ENCODE measurements at places on chromosomes 11 and 22.

GRCh38 chr11:120823159-120823558 is 200.7 kb upstream of the TBCEL start:
- DNase-seq = no peak

GRCh38 chr22:21697880-21698279 is 32.1 kb downstream of the PPIL2 start:
- no peak for DNase-seq

DNA sequence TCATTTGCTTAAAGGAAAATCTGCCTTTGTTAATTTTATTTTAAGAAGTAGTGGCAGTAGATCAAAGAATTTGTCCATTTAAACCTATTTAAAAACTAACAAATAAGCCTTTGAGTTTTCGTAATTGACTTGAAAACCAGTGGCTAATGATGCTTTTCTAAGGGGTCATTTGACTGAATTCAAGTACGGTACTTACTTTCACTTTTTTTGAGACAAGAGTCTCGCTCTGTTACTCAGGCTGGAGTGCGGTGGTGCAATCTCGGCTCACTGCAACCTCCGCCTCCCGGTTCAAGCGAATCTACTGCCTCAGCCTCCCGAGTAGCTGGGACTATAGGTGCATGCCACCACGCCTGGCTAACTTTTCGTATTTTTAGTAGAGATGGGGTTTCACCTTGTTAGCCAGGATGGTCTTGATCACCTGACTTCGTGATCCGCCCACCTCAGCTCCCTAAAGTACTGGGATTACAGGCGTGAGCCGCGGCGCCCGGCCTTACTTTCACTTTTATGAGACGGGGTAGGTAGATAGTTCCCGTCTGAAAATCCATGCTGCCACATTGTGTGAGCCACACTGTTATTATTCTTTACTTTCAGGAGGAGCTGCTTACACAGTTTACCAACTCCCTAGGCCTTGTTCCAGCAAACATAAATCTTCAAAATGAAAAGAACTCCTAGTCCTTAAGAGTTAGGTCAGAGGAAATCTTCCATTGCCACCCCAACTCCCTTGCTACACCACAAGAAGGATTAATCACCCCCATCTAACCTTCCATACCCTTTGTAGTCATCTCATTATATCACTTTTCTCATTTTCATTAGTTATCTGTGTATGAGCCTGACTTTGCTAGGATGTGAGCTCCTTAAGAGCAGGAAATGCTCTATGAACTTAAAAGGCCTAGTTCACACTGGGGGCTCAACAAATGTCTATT is 926.6 kb upstream of the CCDC90B start:
- DNase-seq = peak; percentile 36

DNA sequence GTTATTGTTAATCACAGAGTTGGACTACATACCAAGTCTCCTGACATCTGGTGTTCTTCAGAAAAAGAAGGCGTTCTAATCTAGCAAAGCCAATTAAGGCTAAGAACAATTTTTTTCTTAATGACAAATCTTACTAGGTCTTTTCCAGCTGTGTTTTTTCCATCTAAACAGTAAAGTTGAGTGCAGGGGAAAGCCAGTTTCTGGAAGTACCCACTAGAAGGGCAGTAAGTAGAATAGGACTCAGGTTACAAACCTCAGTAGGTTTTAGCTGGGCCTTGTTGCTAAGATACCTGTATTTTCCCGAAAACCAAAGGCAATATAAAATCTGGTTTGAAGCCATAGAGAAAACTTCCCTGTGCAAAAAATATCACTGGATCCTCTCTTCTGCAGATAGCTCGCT is 351.9 kb downstream of the ETS1 start:
- no peak for DNase-seq

GRCh38 chr22:17705951-17706900 is 67.7 kb downstream of the BCL2L13 start:
- peak; percentile 40 for DNase-seq

DNA sequence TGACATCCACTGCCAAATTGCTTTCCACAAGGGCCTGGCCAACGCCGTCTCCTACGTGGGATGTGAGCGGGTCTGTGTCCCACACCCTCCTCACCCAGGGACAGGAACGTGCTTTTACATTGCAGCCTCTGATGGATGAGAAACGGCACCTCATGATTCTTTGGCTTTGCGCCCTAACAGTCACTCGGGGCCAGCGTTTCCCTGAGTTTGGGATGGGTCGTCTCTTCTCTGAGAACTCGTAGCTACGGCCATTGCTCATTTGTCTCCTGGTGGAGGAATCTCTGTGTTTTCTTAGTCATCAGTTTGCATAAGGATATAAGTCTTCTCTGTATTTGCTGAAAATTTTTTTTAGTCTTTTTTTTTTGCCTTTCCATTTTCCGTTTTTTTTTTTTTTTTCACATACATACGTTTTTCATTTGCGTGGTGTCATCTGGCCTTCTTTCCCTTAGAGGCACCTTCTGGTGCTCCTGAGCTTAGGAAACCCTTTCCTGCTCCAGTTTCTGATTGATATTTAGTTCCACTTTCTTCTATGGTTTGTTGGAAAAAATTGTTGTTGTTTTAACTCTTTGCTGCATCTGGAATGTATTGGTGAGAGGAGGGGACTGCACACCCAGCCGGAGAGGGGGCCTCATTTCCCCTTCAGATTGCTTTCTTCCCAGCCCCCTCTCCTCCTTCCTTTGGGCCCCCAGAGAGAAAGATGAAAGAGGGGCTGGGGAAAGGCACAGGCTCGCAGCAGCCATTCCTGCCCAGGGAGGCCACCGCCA is 12.0 kb downstream of the TNNT3 start:
- no peak for DNase-seq

- no peak for DNase-seq
Observed at GRCh38 chr11:1134848-1135445, 22.8 kb upstream of the MUC5AC start.

DNA sequence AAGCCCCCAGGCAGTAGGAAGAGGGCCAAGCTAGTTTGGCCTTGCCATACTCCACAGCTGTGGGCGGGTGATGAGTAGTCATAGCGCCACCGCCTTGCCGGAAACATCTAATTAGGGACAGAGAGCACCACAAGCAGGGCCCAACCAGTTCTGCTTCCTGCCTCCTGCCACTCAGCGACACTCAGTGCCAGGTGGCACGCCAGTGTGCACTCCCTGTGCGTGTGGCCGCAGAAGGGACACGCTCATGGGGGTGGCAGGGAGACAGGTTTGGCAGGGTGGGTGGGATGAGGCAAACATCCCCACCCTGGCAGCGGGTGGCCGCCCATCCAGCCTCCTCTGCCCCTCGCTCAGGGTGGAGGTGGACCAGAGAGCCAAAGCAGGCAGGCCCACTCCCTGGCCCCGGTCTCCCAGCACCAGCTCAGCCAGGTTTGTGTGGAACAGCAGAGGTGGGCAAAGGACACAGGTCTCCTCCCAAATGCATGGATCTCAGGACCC is 4.9 kb downstream of the OVOL1 start:
- DNase-seq = no peak

- no peak for DNase-seq
Observed at GRCh38 chr11:13666708-13667107, 1.8 kb upstream of the FAR1 start.

- DNase-seq = no peak
Observed at GRCh38 chr11:26731084-26731456, 9.2 kb upstream of the SLC5A12 start.

GRCh38 chr11:69834251-69834650 is 15.0 kb upstream of the FGF3 start:
- DNase-seq = no peak

DNA sequence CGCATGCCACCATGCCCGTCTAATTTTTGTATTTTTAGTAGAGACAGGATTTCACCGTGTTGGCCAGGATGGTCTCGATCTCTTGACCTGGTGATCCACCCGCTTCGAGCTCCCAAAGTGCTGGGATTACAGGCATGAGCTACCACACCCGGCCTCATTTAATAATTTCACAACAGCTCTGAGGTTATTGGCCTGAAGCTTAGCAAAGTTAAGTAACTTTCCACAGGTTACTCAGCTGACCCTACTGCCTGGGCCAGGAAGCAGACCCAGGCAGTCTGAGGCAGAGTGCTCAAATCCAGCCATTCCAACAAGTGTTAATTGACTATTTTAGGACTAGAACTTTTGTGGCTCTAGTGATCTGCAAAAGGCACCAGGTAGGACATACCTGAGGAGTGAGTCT is 52.2 kb upstream of the L3MBTL2 start:
- no peak for DNase-seq

DNA sequence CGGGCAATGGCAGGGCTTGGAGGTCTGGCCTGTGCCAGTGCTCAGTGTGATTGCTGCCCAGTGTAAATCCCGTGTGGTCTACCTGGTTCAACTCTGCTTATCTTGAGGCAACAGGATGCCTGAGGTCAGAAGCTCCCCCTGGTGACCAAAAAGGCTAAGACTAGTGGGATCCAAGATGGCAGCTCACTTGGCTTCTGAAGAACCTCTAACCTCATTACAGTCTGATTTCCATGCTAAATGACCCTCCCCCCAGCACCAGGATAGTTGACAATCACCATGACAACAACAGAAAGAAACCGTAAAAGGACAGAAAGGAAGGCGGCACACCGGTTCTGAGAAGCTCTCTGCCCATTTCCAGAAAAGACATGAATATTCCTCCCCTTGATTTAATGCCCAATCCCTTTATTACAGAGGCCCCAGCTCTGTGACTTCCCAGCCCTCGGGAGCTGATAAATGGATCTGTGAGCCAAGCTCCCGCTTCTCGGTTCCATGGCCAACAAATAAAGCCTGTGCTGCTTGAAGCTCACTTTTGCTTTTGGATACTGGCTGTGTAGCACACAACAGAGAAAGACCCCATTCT is 398.4 kb downstream of the CTTN start:
- no peak for DNase-seq

DNA sequence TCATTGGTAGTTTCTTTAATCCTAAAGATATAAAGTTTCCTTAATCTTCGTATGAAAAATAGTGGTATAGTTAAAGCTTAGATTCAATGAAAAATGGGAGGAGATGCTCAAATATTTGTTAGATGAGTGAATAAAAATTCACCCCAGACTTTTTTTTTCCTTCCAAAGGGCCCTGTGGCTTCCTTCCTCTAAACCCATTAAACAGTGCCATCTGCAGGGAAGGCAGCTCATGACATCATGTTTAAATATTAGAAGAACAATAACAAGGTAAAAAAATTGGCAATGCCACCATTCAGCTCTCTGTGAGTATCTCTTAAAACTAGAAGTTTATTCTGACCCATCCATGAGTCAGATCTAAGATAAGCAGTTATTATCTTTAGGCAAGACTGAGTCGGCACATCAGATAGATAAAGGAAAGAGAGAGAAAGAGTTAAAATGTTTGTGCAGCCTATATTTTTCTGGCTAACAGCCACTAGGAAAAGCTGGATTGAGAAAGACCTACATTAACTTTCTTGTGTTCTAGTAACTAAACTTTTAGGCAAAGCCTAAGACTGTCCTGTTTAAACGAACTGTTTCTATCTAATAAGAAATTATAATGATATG is 19.1 kb upstream of the OOSP1 start:
- no peak for DNase-seq

DNA sequence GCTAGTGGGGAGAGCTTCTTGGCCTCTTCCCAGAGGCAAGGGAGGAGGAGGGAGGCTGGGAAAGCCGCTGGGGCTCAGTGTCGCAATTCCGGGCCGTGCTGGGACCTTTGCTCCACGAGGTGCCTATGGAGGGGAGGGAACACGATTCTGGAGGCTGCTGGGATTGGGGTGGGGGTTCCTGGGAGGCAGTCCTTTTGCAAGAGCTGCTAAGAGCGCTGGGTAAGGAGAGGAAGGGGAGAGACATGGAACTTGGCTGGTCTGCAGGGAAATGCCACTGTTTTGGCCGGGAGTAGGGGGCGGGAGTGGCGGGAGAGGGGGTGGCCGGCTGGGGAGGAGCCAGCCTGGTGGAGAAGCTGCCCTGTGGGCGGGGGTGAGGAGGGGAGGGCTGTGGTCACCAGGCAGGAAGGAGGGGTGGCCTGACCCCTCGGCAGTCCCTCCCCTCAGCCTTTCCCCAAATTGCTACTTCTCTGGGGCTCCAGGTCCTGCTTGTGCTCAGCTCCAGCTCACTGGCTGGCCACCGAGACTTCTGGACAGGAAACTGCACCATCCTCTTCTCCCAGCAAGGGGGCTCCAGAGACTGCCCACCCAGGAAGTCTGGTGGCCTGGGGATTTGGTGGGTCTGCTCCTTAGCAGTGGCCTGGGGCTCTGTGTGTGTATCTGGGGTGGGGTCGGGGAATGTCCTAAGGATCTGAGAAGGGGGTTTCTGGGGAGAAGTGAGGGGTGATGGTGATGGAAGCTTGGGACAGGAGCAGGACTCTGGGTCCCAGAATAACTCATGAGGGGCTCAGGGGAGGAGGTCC is at the start of gene NR1H3:
NR1H3 (plus strand) TSS at position 480 of the 800 bp plus-strand sequence. CDS start 1,221 bp downstream, outside the sequence.
- peak; percentile 77 for DNase-seq

DNA sequence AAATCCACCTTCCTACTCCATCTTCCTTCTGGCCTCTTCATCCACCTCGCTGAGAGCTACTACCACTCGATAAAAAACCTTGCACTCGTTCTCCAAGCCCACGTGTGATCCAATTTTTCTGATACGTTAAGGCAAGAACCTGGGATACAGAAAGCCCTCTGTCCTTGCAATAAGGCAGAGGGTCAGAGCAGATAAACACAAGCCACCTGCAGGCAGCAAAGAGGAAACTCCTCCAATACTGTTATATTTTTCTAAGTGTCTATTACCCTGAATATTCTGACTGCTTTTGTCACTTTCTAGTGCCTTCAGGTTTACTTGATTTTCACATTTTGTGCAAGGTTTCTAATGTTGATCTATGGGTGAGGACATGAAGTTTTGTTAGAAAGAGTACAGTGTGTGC is 26.6 kb downstream of the TRIM5 start:
- DNase-seq = no peak

GRCh38 chr22:50479721-50480120 is 1.6 kb upstream of the ADM2 start:
- DNase-seq = peak; percentile 59

DNA sequence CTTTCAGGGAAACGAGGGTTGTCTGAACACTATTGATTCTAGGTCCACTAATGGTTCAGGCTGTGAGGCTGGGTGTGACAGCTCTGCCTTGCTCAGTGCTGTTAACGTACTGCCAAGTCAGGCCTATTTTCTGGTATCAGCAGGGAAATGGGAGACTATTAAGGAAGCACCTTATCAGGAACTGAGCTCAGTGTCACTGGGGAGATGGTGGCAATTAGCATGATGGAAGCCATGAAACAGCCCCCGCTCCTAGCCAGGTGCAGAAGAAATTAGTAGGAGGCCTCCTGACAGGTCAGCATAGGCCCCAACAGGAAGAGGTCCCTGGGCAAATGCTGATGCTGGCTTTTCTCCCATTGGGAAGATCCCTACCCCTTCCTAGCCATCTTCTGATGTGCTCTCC is 42.6 kb upstream of the LMO2 start:
- DNase-seq = no peak

DNA sequence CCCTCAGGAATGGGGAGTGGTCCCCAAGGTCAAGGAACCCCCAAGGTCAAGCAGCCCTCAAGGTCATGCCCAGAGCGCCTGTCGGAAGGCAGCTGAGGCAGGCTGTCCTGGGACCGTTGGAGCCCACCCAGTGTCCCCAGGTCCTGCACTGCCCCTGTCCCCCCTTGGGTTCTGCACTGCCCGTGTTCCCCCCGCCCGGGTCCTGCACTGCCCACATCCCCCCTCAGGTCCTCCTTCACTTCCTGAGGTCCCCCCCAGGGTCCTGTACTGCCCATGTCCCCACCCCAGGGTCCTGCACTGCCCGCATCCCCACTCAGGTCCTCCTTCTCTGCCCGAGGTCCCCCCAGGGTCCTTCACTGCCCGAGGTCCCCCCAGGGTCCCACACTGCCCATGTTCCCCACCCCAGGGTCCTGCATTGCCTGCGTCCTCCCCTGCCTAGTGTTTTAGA is 1073.0 kb downstream of the BRD1 start:
- no peak for DNase-seq

All from thyroid gland (tissue), 4 donors.